ENCODE measurements at places on chromosomes 7 and 10. TPM values are rescaled to one million over a fixed set of nuclear protein-coding genes. Genes with fewer than 3 reads are reported as not detected.

The PON3 gene
- total RNA-seq: not detected

The PTPN20 gene
- 0.82 TPM for total RNA-seq

The CAMK1D gene
- 47.3 TPM for total RNA-seq

The MUC12 gene
- 1.1 TPM for total RNA-seq

The DYDC2 gene
- total RNA-seq: not detected

The VWA2 gene
- not detected for total RNA-seq

The FAM20C gene
- total RNA-seq: 1.4 TPM

The LRRC17 gene
- not detected for total RNA-seq

The CTNNA3 gene
- total RNA-seq: 1.6 TPM

The CTAGE4 gene
- total RNA-seq: not detected

The LFNG gene
- total RNA-seq: 116 TPM

The NEUROD6 gene
- not detected for total RNA-seq

The REPIN1 gene
- 43.0 TPM for total RNA-seq

The PGAM2 gene
- 0.92 TPM for total RNA-seq

The CYP3A7 gene
- not detected for total RNA-seq

The H2BK1 gene
- total RNA-seq: 1.0 TPM

The FOXP2 gene
- total RNA-seq: 0.25 TPM

The ECHDC3 gene
- total RNA-seq: 0.72 TPM

The PRSS37 gene
- total RNA-seq: not detected

The WDFY4 gene
- 2.1 TPM for total RNA-seq

The DLD gene
- 64.5 TPM for total RNA-seq

The MARVELD1 gene
- 2.7 TPM for total RNA-seq

The CPXM2 gene
- total RNA-seq: not detected

The SLC18A3 gene
- total RNA-seq: not detected

The ZPBP gene
- total RNA-seq: not detected

The ABCB8 gene
- total RNA-seq: 60.1 TPM

The AVL9 gene
- 26.1 TPM for total RNA-seq

The TRPV5 gene
- total RNA-seq: not detected

The MEOX2 gene
- total RNA-seq: not detected

The RET gene
- total RNA-seq: 0.34 TPM

The MSMB gene
- total RNA-seq: not detected

The SFMBT2 gene
- 19.4 TPM for total RNA-seq

The TMEM176B gene
- total RNA-seq: not detected

The UBE2D1 gene
- total RNA-seq: 14.6 TPM

The BICC1 gene
- total RNA-seq: not detected

The ADAM8 gene
- 157 TPM for total RNA-seq

The SLC26A3 gene
- not detected for total RNA-seq

The TSC22D4 gene
- 104 TPM for total RNA-seq

The INPP5A gene
- 17.6 TPM for total RNA-seq

The SLIT1 gene
- 0.50 TPM for total RNA-seq

The ZP3 gene
- total RNA-seq: 6.1 TPM

The TMEM196 gene
- not detected for total RNA-seq

The CROT gene
- total RNA-seq: 9.3 TPM

The PROSER2 gene
- 3.2 TPM for total RNA-seq

The C10orf105 gene
- 0.31 TPM for total RNA-seq

The FXYD4 gene
- not detected for total RNA-seq

The TUBB8 gene
- not detected for total RNA-seq

The CDH23 gene
- 9.0 TPM for total RNA-seq

The NKX2-3 gene
- total RNA-seq: not detected

The PIP gene
- not detected for total RNA-seq

The HOXA7 gene
- total RNA-seq: not detected

The GNGT1 gene
- total RNA-seq: not detected

The FAM237B gene
- total RNA-seq: not detected

The MAGI2 gene
- total RNA-seq: not detected

The SH2D4B gene
- 0.30 TPM for total RNA-seq
